ENCODE measurements at places on chromosomes 11 and 22.

GRCh38 chr11:67160872-67161783 lies 42.1 kb downstream of the KDM2A start:
- DNase-seq, result peak; percentile 66

DNA sequence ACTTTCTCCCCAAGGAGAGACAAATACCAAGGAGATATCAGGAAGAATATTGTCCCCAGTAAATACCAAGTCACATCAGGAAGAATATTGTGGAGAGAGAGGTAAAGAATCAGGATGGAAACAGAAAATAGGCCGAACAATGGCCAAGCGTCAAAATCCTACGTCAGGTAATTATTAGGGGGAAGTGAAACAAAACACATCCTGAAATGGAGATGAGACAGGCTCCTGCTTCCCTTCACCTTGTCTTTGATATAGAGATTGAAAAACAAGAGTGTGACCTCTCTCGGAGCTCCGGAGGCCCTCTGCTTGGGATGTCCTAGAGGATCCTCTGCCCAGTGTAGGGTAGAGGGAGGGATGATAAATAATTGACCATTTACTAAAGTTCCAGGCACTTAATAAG lies 27.4 kb upstream of the IZUMO1R start:
- DNase-seq, result no peak

- DNase-seq, result no peak
Measured at GRCh38 chr11:124875401-124875800, 10.2 kb downstream of the ROBO3 start.

GRCh38 chr11:75499423-75500190 lies 26.1 kb downstream of the GDPD5 start:
- DNase-seq, result peak; percentile 96

DNA sequence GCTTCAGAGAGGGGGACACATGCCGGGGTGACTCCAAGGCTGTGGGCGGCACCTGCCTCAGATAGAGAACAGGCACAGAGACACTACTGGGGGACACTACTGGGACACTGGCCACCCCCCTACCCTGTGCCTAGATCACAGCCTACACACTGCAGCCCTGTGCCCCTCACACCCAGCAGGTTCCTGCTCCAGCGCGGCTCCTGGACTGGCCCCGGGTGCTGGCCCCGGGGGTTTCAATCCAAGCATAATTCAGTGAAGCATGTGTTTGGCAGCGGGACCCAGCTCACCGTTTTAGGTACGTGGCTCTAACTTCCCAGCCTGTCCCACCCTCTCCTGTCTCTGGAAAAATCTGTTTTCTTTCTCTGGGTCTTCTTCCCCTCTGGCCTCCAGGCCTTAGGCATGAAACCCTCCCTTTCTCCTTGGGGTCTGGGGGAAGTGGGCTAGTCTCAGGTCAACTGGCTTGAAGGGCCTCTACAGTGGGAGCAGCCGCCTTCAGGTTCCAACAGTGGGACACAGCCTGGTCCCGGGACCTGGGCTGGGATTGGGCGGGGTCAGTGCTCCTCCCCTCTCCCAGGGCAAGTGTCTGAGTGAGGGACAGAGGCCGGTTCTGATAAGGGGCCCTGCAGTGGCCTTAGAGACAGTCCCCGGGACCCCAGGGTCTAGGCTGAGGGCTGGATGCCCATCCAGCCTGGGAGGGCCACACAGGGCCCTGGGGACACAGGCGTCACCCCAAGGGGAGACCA lies 98.8 kb downstream of the CRYBB2 start:
- DNase-seq, result no peak

Data from HCEC 1CT (cell line).